ENCODE measurements at places on chromosomes 5 and 9.

DNA sequence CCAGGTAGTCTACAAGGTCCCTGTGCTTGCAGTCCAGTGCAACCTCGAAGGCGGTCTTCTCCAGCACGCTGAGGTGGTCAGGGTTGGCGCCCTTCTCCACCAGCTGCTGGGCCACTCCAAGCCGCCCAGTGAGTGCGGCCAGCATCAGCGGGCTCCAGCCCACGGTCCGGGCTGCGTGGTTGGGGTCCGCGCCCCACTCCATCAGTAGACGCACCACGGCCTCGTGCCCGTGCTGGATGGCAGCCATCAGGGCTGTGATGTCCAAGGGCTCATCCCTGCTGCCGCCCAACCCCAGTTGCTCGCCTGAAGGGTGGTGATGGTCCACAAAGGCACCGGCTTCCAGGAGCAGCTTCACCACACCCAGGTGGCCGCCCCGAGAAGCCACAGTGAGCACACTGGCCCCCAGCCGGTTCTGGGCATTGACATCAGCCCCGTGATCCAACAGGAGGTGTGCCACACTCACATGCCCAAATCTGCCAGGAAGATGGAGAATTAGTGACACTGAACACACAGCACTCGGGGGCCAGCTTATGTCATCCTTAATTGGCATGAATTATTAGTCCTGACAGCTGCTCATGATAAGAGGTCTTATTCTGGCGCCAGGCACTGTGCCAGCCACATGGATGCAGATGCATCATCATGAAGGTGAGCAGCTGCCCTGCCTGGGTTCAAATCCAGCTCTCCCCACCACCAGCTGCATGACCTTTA lies 6.1 kb downstream of the ANKS6 start:
- peak; percentile 66 for DNase-seq

GRCh38 chr9:103734471-103734870 lies 359.6 kb upstream of the SMC2 start:
- DNase-seq: no peak

DNA sequence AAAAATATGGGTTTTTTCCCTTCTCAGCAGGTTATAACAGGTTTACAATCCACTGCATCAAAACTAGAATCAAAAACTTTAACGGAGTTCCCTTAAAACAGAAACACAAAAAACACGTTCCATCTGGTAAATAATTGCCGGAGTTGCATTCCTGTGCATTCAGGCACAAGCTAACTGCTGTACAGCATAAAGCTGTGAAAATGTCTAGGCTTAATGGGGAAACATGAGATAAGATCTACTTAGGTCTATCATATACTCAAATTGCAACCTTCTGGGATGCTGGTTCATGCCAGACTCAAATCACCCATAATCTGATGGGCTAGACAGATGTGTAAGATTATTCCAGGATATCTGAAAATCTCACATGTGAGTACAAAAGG lies 265.3 kb downstream of the DOCK8 start:
- DNase-seq: no peak

DNA sequence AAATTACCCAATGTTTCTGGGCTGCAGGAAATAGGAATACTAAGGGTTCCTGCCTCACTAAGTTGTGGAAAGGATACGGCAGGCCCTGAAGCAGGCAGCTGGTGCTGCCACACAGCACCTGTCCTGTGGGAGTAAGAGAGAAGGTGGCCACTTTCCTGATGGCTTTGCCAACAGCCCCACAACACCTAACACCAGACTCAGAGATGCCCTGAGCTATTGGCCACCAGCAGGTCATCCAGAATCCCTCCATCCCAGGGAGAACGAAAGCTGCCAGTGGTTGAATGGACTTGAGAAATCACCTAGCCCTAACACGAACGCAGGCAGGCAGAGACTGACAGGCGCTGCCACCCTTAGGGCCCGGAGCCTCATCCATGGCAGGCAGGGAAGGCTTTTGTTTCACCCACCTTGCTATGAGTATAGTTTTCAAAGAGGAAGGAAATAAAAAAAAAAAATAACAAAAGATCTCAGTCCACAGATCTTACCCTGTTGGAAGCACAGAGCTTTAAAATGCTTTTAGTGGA lies 82.2 kb downstream of the DCP2 start:
- no peak for DNase-seq

DNA sequence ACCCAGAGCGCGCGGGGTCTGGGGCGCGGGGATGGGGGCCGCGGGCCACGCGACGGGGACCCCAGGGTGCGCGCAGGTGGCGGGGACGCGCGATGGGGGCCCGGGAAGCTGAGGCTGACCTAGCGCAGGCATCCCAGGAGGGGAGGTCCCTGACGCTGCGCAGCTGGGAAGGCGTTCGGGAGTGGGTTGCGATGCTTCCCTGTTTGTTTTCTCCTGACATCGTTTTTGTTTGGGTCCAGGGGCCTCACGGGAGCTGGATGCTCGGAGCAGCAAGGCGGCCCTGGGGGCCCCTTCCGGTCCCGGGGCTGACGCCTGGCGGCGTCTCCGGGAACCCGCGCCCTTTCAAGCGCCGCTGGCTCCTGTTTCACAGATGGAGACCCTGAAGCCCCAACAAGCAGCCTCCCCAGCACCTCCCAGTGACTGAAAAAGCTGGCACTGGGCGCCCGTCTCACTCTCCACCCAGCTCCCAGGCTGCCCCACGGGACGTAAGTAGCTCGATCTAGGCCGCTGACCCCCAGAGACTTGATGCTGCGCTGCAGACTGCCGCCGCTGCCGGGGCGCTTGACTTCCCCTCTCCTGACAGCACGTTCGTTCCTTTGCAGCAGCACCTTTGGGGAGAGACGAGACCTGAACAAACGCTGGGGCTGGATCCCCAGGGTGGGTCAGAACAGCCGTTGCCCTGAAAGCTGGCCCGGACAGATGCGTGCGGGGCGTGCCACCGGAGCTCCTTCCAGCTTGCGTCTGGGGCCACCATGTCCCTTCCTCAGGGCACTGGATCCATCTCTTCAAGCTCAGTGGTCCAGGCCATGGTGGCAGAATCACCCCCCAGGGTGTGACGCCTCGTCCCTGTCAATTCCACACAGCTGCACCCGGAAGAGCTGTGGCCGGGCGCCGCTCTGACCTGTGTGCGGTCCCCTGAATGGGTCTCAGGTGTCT lies 593 bp downstream of the BRD3OS start:
- DNase-seq: peak; percentile 56

GRCh38 chr5:38783011-38783561 lies 62.7 kb upstream of the OSMR start:
- DNase-seq: peak; percentile 90

DNA sequence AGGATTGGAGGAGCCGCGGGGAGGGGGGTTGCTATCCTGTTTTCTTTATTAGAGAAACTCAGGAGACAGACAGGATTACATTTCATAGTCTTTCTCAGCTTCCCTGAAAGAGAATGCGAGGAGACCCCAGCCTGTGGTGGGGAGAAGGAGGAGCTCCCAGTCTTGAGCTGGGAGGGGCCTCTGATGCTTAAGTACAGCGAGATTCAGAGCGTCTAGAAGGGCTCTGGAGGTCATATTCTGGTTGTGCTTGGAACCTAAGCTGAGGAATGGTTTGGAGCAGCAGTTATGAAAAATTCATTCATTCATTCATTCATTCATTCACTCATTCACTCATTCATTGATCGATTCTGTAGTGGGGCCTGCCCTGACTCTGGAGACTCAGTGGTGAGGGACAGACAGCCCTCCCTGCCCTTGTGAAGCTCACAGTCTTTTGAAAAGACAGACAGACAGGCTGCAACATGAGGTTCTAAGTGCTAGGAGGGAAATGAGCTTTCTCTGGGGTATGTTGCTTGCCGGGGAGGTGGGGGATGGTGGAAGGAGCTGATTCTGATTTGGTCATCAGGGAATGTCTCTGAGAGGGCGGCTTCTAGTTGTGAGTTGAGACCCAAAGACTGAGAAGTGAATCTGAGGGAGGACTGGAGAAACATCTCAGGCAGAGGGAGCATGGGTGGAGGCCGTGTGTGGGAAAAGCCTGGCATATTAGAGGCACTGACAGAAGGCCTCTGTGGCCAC lies 2.5 kb upstream of the SPRY4 start:
- DNase-seq: peak; percentile 73

Data from Daoy (cell line).